ENCODE measurements at places on chromosomes 11 and 22.

DNA sequence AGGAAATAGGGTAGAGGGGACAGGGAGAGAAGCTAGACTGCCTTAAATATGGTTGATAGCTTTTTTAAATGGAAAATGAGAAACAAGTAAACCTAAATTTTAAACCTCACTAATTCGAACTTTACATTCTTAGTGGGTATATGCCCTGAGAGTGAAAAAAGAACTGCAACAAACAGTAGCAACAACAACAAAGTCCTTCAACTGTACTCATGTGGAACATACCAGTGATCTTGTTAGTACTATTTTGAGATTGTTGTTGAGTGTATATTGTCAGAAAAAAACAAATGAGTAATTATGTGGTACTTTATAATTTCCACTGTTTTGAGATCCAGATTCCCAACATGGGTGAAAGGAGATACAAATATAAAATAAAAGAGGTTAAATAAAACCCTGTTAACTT lies 88.9 kb upstream of the TNRC6B start:
- DNase-seq = no peak

GRCh38 chr11:61362542-61362875 lies 335 bp downstream of the TMEM138 start:
- DNase-seq = no peak

DNA sequence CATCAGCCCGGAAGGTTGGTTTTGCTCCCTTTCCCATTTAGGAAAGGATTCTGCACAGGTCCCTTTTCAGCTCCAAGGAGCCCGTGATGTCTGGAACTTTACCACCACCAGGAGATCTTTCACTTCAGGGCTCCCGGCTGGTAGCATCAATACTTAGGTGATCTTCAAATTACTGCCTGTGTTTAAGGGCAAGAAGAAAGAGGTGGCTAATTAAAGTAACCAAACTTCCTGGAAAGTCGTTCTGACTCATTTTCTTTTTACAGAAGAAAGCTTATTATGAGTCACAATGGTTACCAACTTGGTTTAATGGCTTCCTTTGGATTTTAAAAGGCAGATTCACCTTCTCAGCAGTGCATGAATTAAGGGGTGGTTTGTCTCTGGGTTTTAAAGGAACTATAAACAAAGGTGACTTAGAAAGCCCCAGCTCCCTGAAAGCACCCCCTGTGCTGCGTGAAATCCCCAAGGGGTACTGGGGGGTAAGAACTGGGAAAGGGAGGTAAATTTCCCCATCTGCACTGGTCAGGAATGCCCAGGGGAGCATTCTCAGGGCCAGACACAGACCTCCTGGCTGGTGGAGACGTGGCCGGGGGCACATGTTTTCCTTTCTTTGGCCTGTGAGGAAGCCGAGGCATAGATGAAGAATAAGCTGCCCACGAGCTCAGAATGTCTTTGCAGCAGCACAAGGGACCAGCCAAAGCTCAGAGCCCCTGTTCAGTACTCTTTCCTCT lies 8.8 kb downstream of the POU2F3 start:
- DNase-seq = no peak

- DNase-seq = no peak
Measured at GRCh38 chr22:22047776-22048175, 65.2 kb upstream of the TOP3B start.

DNA sequence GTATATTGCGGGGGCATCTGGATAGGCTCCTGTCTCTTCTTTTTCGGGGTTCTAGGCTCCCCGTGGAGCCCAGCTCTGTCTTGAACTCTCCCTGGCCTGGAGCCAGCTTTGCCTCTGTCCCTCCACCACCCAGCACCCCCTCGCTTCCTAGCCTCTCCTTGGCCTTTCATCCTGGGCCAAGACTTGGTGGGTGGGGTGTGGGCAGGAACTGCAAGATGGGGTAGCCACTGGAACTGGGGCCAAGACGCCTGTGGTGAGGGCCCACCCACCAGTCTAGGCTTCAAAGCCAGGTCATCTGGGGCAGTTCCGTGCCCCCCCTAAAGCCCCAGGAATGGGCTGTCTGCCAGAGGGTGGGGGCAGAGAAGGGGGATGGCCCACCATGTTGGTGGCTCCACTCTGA lies 1.7 kb upstream of the CRYBB1 start:
- no peak for DNase-seq

GRCh38 chr11:42772886-42773285 lies 538.9 kb upstream of the API5 start:
- no peak for DNase-seq

- no peak for DNase-seq
Measured at GRCh38 chr11:22920939-22921565, 60.8 kb upstream of the CCDC179 start.

DNA sequence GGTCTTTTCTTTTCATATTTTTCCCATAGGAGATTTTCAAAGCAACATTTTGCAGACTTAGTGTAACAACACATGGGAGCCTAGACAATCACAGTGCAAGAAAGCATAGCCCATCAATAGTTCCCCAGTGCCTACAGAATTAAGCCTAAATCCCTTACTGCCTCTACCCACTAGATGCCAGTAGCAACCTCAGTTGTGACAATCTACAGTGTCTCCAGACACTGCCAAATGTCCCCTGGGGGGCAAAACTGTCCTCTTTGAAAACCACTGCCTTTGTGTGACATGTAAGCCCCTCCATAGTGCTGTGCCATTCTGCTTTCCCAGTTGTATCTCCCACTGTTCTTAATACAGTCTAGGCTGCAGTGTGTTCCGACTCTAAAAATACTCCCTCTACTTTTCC lies 1329.0 kb downstream of the LRRC4C start:
- no peak for DNase-seq

- no peak for DNase-seq
Measured at GRCh38 chr11:118016104-118016503, 29.9 kb downstream of the IL10RA start.

- DNase-seq = peak; percentile 84
Measured at GRCh38 chr22:49992921-49993648, 19.5 kb downstream of the IL17REL start.

DNA sequence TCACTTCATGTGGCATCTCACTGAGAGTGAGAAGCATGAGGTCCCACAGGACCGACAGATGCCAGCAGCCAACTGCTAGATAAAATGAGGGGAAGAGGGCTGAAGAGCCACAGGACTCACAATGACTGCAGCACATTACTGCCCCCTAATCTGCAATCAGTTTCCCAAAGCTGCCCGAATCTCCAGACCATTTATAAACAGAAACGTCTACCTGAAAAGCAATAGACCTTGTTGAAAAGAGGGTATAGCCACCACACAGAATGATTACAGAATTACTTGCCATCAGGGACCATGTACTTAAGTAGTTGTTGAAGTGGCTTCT lies 12.4 kb upstream of the TEF start:
- DNase-seq = no peak

- no peak for DNase-seq
Measured at GRCh38 chr11:3111466-3111865, 53.6 kb downstream of the OSBPL5 start.

GRCh38 chr22:32979606-32980005 lies 78.6 kb downstream of the SYN3 start:
- DNase-seq = no peak

- no peak for DNase-seq
Measured at GRCh38 chr11:1351278-1351937, 38.3 kb upstream of the BRSK2 start.

DNA sequence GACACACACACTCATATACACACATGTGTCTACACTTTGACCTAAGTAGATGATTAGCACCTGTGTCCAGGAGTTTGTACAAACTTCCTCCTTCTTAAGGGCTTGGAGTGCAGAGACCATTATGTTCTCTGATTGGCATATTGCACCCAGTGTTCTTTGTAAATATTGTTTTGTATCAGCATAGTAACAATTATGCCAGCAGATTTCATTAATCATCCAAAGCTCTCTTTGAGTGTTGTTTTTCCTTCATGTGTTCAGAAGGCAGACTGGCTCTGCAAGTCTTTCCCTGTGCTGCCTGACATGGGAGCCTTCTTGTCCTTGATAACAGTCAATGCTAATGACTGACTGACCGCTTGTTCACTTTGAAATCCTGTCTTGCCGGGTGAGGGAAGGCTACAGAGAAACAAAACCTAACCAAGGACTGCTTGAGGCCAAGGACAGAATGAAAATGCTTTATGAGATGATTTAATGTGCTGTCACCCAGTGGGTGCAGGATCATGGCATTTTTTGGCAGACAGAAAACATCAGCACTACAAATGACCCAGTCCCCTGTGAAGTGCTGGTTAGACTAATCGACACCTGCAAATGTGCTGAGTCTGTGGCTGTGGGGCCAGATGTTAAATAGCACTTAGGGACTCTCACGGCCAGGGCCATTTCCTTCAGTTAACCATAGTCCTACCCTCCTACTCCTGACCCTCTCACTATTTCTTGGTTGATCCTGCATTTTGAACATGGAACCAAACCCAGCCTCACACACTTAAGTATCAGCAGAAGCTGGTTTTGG lies 6.6 kb upstream of the BARX2 start:
- DNase-seq = no peak

- DNase-seq = peak; percentile 55
Measured at GRCh38 chr11:125886997-125887372, 483 bp upstream of the HYLS1 start.

DNA sequence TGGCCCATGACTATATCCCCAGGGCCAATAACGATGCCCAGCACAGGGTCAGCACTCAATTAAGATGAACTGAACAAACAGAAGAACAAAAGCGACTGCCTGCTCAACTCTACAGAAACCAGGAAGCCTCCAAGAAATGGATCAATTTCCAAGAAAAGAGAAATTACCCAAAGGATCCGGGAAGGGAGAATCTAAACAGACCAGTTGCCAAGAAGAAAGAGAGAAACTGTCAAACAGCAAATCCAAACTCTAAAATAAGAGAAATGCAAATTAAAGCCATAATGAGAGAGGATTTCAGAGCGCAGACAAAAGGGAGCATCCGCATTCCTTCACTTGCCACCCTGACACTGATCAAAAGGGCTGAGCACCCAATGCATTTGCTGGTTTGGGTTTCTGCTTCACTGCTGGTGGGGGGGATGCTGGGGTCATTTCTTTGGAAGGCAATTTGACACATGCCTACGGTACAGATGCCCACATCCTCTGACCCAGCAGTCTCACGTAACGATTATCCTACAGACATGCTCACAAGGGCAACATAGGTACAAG lies 37.7 kb upstream of the RFPL3 start:
- DNase-seq = no peak

DNA sequence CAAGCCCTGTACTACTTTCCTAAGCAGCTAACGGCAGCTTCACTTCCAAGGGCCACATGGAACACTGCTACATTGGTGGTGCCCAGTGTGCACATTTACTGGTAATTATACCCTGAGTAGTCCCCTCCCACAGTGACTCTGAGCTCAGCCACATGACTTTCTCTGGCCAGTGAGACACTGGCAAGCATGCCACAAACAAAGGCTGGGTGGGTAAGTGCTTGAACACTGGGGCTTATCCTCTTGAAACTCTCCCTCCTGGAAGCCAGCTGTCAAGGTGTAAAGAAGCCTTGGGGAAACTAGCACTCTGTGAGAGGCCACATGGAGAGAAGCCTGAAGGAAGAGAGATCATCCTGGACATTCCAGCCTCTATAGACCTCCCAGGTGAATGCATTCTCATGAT lies 54.4 kb upstream of the DRD2 start:
- no peak for DNase-seq

- no peak for DNase-seq
Measured at GRCh38 chr11:102843489-102843888, at the start of gene MMP3. Gene MMP3, minus strand, starts transcription at chr11:102843609. Its CDS starts 63 bp downstream, at chr11:102843546.

GRCh38 chr11:123561431-123561800 lies 93.0 kb downstream of the SCN3B start:
- DNase-seq = no peak

- no peak for DNase-seq
Measured at GRCh38 chr11:103893371-103893770, 143.1 kb upstream of the DDI1 start.

DNA sequence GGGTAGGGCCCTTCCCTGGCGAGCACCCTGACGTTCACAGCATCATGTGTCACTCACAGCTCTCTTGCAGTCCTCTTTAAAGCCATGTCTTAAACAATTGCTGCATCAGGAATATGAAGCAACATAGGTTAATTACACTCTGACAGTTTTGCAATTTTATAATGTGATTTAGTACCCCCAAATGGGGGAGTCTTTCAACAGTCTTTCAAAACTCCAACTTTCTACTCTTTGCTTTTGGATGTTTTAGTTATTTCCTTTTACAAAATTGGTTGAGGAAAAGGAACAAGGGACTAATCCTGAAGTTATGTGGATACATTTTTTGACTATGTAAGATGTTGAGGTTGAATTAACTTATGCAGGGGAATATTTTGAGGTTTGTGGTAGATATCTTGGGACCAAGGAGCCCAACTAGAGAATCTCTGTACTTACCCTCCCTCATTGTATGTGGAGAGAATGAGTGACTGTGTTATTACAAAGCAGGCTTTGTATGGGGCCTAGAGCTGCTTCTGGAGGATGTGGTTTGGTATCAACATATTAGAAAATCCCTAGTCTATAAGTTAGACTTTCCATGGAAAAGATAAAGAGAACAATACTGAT lies at the start of gene MMP8:
TSS of gene MMP8 (minus strand) at position 51 of the 597 bp plus-strand sequence. CDS start 99 bp downstream, outside the sequence.
- DNase-seq = no peak

GRCh38 chr11:94862926-94863880 lies 95.0 kb downstream of the AMOTL1 start:
- DNase-seq = no peak

GRCh38 chr22:44143105-44143474 lies 37.6 kb upstream of the PARVG start:
- no peak for DNase-seq

GRCh38 chr22:30261134-30261533 lies 5.5 kb downstream of the OSM start:
- DNase-seq = no peak

DNA sequence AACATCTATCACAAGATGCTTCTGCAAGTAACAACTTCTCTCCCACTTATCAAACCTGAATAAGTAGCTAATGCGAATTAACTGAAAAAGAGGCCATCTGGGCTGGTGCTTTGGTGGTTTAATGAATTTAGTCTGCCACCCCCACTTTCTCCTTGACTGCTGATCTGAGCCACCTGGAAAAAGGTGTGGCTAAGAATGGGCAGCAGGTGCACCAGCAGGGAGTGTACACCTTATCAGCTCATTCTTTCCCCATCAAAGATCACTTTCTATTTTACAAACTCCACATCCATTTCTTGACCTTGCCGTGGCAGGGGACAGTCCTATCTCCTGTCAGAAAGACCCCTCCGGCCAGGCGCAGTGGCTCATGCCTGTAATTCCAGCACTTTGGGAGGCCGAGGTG lies 6.5 kb downstream of the RFPL3 start:
- no peak for DNase-seq

- DNase-seq = no peak
Measured at GRCh38 chr11:64923151-64923661, 1.3 kb upstream of the PPP2R5B start.

- DNase-seq = no peak
Measured at GRCh38 chr11:75770102-75770501, 1.5 kb downstream of the DGAT2 start.

GRCh38 chr11:108923413-108923812 lies 258.5 kb downstream of the DDX10 start:
- no peak for DNase-seq

Data from CD4-positive, alpha-beta T cell treated with Interleukin-6 for 4 hours (primary cell).